Stimulated activated CD4-positive, alpha-beta T cell treated with anti-CD3 and anti-CD28 coated beads, Interleukin-2, amount 100 ng/mL, for 24 hours (primary cell): ENCODE measurements at places on chromosomes 1 and 21.

GRCh38 chr1:208829595-208829994 lies 585.4 kb upstream of the PLXNA2 start:
- DNase-seq = no peak

GRCh38 chr1:184299796-184300195 lies 87.0 kb upstream of the C1orf21 start:
- DNase-seq = no peak

GRCh38 chr1:244757091-244757939 lies 78.1 kb upstream of the COX20 start:
- no peak for DNase-seq

DNA sequence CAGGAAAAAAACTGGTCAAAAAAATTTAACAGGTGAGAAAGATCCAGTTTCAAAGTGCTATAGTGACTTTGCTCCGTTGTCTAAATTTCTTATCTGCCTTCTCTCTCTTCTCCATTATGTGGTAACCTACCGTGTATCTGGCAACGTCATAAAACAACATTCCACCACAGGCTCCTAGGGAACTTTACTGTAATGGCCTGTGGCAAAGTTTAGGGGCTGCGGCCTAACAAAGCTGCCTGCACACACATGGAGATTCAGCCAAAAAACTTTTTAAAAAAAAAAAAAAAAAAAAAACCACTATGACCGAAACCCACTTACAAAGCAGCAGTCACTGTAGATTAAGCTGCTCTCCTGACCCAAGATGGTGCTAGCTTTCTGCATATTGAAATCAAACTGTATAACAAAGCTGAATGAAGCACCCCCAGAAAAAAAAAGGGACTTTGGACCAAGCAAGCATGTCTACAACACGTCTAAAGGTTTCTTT lies 202.6 kb downstream of the SLC45A1 start:
- DNase-seq = no peak

DNA sequence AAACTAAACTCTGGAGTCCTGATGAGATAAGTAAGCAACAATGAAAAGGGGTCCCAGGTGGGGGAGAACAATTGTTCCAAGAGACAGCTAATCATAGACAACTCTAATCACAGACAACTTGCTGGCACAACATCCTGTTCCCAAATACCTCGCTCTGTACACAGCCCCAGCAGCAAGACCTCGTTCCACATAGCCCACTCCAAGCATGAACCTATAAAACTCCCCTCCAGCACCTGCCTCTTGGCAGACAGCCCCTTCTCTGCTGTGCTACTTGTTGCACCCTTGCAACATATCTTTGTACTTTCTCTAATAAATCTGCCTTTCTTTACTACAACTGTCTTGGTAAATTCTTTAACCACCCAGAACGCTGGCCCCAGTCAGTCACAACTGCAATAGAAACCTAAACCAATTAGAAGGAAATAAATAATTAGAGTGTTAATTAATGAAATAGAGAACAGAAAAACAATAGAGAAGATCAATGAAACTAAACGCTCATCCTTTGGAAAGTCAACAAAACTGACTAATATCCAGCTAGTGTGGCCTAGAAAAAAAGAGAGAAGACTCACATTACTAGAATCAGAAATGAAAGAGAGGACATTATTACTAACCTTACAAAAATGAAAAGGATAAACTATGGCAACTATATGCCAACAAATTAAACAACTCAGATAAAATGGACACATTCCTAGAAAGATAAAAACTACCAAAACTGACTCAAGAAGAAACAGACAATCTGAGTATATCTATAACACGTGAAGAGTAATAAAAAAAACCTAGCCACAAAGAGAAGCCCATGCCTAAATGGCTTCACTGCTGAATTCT lies 36.1 kb downstream of the LRRC40 start:
- DNase-seq = no peak

DNA sequence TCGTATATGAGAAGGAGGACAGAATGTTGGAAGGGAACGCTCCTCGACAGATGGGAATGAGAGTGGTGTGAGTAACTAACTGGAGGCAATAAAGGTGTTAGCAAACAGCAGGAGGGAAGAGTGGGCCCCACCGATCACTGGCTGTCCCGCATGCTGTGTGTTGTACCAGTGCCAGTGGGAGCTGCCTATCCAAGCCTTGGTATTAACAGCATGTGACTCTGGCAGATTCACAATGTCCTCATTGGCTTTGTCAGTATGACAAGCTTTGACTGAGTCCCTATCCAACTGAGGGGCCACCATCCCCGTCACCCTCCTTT lies 188.3 kb downstream of the NRIP1 start:
- DNase-seq = no peak

GRCh38 chr1:166029196-166029945 lies 137.4 kb downstream of the FAM78B start:
- no peak for DNase-seq

DNA sequence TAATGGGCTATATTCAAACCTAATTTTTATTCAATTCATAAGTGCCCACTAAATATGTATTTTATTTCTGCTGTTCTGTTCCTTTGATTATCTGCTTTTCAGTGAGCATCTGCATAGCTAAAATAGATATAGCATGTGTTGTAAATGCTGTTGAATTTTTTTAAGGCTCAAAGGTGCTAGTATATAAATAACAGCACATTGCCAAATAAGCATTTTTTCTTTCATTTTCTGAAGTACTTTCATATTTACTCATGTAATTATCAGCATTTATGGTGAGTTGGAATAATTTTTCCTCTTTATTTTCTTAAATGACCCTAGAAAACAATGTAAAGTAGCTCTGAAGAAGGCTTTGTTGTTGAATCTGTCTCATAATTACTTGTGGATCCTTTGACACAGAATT lies 69.6 kb upstream of the B3GALT2 start:
- DNase-seq = no peak

DNA sequence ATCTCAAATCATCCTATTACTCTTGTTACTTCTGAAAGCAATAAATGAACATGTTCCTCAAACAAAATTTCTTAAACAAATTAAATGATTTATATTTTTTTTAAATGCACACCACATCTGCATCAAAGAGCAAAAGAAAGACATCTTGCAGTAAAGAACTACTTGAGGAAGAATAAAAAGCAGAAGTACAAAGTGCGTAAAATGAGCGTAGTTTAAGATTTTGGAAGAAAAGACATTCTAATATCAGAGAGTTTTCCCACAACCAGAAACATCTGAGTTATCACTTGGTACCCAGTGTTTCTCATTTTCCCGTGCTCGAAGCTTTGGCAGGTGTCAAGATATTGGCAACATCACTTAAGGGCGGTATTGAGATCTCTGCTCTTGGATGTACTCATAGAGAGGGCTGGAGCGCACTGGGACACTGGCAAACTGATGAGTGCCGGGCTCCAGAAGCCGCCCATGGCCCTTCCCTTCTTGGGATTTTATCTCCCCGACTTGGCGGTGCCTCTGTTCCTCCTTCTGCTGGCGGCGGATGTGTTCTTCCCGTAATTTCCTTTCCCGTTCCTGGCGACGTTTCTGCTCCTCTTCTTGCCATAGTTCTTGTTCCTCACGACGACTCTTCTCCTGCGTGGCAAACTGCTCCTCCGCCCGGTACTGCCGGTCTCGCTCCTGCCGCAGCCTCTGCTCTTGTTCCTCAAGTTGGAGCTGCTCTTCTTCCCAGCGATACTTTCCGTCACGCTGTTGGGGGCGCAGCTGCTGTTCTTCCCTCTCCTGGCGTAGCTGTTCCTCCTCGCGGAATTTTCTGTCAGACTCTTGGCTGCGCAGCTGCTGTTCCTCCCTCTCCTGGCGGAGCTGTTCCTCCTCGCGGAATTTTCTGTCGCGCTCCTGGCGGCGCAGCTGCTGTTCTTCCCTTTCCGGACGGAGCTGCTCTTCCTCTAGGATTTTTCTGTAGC lies 7.9 kb downstream of the TCHH start:
- no peak for DNase-seq
